ENCODE measurements at places on chromosomes 12 and 14. TPM values are rescaled to one million over a fixed set of nuclear protein-coding genes. Genes with fewer than 3 reads are reported as not detected.

GRCh38 chr12:123102366-123102765, 48.5 kb downstream of the PITPNM2 start:
- no peaks in the 10 kb centered on the region for H3K27me3 ChIP-seq
- peaks cover 22% of the 10 kb centered on the region for H3K4me1 ChIP-seq
- no peak overlapping the region for H3K27ac ChIP-seq

- no peaks in the 10 kb centered on the region for H3K4me1 ChIP-seq
- no peak overlapping the region for H3K27ac ChIP-seq
- no peak for DNase-seq
- H3K36me3 ChIP-seq: no peaks in the 10 kb centered on the region
- H3K27me3 ChIP-seq: no peaks in the 10 kb centered on the region
These were observed 5.1 kb downstream of the PSMB11 start for GRCh38 chr14:23047034-23047634.

GRCh38 chr14:33612197-33612505, 338.7 kb downstream of the EGLN3 start:
- no peaks in the 10 kb centered on the region for H3K4me1 ChIP-seq
- no peaks in the 10 kb centered on the region for H3K27me3 ChIP-seq
- no peaks in the 10 kb centered on the region for H3K36me3 ChIP-seq

- H3K27ac ChIP-seq: no peak overlapping the region
- H3K36me3 ChIP-seq: no peaks in the 10 kb centered on the region
- H3K27me3 ChIP-seq: no peaks in the 10 kb centered on the region
- H3K4me1 ChIP-seq: no peaks in the 10 kb centered on the region
- no peak overlapping the region for H3K4me3 ChIP-seq
- no peak for DNase-seq
These were observed 460.9 kb upstream of the SYT1 start for GRCh38 chr12:78403681-78404080.

- H3K27ac ChIP-seq: no peak overlapping the region
- no peaks in the 10 kb centered on the region for H3K36me3 ChIP-seq
- no peak for DNase-seq
- H3K27me3 ChIP-seq: no peaks in the 10 kb centered on the region
- no peaks in the 10 kb centered on the region for H3K4me1 ChIP-seq
- no peak overlapping the region for H3K4me3 ChIP-seq
These were observed 266.3 kb downstream of the GLT1D1 start for GRCh38 chr12:129119537-129119936.

DNA sequence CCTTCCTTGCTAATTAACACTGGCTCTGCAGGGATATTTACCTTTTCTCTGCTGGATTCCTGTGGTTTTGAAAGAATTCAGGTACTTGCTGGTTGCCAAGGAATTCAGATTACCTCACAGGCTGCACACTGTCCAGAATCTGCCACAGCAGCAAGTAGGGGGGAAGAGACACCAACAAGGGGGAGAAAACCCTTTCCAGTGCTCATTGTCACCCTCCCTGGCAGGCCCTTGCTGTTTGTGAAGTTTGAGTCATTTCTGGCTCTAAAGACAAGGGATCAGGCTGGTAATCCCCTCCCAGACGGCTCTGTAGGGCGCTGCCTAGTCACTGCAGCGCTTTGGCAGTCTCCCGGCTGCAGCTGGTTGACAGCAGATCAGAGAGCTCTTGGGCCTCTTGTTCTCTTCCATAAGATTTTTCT, 50.8 kb downstream of the TTLL5 start:
- H3K27me3 ChIP-seq: no peaks in the 10 kb centered on the region
- no peak overlapping the region for H3K27ac ChIP-seq
- peaks cover 4% of the 10 kb centered on the region for H3K36me3 ChIP-seq
- H3K4me1 ChIP-seq: no peaks in the 10 kb centered on the region
- DNase-seq: no peak

- peaks cover 22% of the 10 kb centered on the region for H3K4me1 ChIP-seq
- peak overlapping the region; percentile 72 for H3K4me3 ChIP-seq
- DNase-seq: no peak
These were observed 538 bp upstream of the TIGAR start for GRCh38 chr12:4320497-4320852.

DNA sequence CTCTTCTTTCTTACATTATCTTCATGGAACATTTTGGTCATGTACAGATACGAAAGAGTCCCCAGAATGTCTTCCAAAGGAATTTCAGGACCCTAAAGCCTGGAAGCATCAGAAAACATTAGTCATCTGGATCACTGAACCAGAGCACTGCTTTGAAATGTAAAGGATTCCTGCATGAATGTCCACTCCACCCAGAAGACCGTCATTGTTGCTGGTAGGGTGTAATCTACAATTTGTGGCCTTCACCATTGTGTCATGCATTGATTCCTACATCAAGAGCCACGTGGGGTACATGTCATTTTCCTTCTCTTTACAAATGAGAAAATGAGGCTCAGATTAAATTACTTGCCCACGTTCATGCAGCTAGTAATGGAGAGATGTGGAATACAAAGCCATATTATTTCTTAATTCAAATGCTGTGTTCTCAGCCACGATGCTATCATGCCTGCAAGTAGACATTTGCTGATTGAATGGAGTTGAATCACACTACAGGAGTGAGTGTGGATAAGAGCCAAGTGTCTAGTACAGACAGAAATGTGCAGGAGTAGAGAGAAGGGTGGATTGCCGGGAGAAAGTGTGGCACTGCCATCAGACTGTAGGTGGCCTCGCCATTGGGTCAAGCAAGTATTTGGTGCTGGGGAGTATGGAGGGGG, 231.2 kb downstream of the C12orf75 start:
- no peaks in the 10 kb centered on the region for H3K4me1 ChIP-seq
- no peaks in the 10 kb centered on the region for H3K27me3 ChIP-seq
- no peak overlapping the region for H3K27ac ChIP-seq
- no peak for DNase-seq
- H3K4me3 ChIP-seq: no peak overlapping the region

DNA sequence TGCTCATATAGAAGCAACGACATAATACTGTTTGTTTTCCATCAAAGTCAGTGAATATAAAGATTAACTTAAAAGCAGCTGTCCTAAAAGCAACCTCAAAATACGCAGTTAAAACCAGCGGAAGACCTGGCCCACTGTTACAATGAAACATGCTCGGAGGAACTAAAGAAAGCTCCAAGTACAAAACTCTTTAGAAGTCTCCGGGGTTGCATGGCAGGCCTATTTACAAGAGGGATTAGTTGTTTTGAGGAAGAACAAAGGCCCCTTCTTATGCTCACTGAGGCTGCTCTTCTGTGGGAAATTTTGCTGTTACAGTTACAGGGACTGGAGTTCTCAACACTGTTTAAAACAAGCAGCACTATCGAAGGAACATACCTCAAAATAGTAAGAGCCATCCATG, 75.9 kb upstream of the C12orf71 start:
- H3K4me3 ChIP-seq: no peak overlapping the region
- H3K27me3 ChIP-seq: no peaks in the 10 kb centered on the region
- no peak overlapping the region for H3K27ac ChIP-seq
- DNase-seq: no peak
- H3K36me3 ChIP-seq: no peaks in the 10 kb centered on the region

DNA sequence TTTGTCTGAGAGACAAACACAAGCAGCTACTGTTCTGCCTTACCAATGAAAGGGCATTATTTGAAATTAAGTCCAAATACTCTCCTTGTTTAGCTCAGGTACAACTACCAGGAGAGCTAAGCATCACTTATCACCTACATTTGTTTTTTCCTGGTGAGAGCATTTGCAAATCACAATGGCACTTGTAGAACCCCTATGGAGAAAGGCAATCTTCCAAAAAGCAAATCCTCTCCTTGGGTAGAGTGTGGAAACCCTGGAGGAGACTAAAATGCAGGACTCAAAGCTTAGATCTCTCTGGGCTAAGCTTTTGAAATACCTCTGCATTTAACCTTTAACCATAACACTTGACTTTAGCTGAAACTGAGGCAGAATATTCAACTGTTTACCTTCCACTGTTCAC, 20.8 kb downstream of the GTSF1 start:
- H3K27me3 ChIP-seq: no peaks in the 10 kb centered on the region
- H3K4me3 ChIP-seq: no peak overlapping the region
- no peaks in the 10 kb centered on the region for H3K36me3 ChIP-seq
- no peak overlapping the region for H3K27ac ChIP-seq

- no peaks in the 10 kb centered on the region for H3K36me3 ChIP-seq
- H3K27me3 ChIP-seq: no peaks in the 10 kb centered on the region
- no peak overlapping the region for H3K27ac ChIP-seq
These were observed 273.1 kb downstream of the DIO2 start for GRCh38 chr14:79938185-79938584.

- no peak overlapping the region for H3K4me3 ChIP-seq
- DNase-seq: no peak
- no peaks in the 10 kb centered on the region for H3K36me3 ChIP-seq
- H3K27ac ChIP-seq: no peak overlapping the region
- H3K4me1 ChIP-seq: no peaks in the 10 kb centered on the region
These were observed 113.3 kb upstream of the CAND1 start for GRCh38 chr12:67155863-67156262.

GRCh38 chr12:46493834-46494181, 121.2 kb upstream of the SLC38A2 start:
- no peak for DNase-seq
- no peak overlapping the region for H3K4me3 ChIP-seq
- H3K4me1 ChIP-seq: no peaks in the 10 kb centered on the region
- H3K27ac ChIP-seq: no peak overlapping the region
- no peaks in the 10 kb centered on the region for H3K36me3 ChIP-seq

DNA sequence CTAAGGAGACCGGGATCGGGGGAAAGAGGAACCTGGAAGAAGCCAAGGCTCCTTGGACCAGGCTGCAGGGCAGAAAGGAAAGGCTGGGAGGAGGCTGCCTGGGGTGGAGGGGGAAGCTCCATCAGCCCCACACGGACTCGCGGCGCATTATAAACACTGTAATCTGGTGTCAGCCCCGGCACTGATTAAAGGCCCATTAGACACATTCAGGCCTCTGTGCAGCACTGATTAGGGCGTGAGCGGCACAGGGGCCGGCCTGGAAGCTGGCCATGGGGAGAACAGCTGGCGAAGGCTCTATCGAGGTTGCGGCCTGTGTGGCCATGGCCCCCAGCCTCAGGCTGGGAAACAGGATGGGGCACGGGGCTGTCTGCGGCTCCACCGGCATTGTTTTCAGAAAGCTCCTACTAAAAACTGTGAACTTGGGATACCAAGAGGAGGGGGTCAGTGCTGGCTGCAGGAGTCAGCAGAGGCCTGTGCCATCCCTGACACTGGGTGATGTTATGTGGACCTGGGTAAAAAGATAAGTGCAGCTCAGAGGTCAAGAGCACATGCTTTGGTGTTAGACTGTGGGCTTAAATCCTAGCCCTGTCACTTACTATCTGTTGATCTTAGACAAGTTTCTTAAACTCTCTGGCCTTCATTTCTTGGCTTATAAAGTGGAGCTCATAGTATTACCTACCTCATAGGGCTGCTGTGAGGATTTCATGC, 10.6 kb downstream of the ACVRL1 start:
- H3K36me3 ChIP-seq: no peaks in the 10 kb centered on the region
- no peaks in the 10 kb centered on the region for H3K27me3 ChIP-seq
- peaks cover 4% of the 10 kb centered on the region for H3K4me1 ChIP-seq
- H3K27ac ChIP-seq: no peak overlapping the region

Gene DTX1
- 4.2 TPM for total RNA-seq

Gene MIPOL1
- total RNA-seq: not detected

Gene PRPH
- not detected for total RNA-seq

Gene EML1
- not detected for total RNA-seq

Gene LRTM2
- total RNA-seq: not detected
